NCI-H1436 treated with DMSO at 0.1 percent for 48 hours (cell line): ENCODE measurements at places on chromosomes 12 and 14.

DNA sequence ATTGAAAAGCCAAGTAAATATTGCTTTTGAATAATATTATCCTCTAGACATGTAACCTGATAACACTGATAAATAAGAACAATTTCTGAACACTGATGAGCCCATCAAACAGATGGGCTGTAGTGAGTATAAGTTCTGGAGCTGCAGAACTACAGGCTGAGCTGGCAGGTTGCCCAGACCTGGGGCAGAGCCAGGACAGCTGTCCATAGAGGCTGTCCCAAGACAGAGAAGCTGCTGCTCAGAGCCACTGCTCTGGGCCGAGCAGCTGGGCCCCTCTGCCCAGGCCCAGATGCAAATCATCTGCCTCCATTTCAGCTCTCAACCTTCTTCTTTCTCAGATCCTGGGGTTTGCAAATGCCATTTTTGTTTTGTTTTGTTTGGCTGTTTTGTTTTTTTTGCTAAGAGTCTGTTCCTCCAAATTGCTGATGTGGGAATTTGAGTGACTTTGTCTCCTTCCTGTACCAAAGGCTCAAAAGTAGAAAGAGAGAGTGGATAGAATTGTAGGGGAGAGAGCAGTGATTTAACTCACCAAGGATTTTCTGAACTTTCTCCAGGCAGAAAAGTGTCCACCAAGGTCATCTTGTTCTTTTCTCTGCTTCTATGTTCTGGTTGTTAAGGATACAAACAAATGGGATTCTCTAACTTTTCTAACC, 4.0 kb upstream of the TESPA1 start:
- no peak for DNase-seq

DNA sequence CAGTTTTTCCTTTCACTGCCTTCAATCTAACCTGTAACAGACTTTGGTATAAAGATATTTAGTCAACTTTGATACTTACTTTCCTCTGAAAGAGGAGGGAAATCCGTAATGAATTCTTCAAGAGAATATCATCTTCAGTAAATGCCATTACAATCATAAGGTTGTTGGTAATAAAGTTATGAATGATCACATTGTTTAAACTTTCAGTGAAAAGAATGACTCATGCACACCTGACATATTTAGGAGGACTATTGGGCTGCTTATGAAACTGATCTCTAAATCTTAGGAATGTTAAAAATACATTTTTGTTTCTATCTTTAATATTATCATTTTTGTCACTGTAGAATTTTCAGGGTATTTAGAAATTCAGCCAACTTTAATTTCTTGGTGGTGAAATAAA, 474.7 kb downstream of the SLC16A7 start:
- DNase-seq = no peak

DNA sequence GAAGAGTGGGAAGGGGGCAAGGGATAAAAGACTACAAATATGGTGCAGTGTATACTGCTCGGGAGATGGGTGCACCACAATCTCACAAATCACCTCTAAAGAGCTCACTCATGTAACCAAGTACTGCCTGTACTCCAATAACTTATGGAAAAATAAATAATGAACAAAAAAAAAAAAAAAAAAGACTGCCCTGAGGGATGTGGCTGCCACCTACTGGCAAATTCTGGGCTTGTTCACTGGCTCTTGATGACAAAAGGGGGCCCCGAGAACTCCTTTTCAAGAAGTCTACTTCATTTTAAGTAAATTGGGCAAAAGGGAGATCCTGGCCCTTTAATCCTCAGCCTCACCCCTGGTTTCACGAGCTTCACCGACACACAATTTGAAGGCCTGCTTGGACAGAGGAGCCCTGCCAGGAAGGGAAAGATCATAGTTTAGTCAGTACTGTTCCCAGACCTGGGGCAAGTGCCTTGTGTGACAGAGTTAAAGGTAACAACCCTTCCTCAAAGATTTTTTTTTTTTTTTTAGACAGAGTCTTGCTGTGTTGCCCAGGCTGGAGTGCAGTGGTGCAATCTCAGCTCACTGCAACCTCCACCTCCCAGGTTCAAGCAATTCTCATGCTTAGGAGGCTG, 26.1 kb upstream of the STAC3 start:
- DNase-seq = no peak

DNA sequence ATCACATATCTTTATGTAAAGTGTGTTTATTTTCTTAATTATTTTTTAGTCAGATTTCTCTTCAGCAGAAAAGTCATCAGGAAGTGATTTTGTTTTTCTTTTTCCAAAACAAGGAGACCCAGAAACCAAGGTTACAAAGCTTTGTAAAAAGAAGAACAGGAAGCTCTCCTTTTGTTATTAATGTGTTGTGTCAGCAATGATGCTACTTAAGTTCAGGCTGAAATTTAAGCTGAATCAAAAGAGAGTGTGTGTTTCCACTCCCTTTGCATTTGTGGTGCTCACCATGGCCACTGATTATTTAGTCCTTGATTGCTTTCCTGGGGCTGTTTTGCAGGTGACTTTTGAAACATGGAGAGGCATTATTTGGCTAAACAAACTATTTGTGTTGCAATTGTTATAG, 155.3 kb upstream of the ATP2B1 start:
- DNase-seq = no peak

- no peak for DNase-seq
Measured at GRCh38 chr12:69397978-69398377, 38.4 kb downstream of the YEATS4 start.

DNA sequence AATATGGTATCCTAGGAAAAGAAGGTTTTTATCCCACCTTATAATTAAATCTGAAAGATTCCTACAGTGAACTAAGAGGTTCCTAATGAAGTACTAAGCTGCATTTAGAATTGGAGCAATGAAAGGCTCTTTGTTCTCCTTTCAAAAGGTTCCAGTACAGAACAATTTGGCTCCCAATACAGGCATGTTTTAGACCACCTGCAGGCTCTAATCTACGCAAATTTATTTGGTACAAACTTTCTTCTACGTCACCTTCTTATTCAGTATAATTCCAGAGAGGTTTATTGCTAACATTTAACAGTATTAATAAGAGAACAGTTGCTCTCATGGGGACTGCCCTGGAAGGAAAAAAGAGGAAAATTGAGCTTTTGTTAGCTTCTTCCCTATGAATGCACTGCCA, 37.6 kb upstream of the SLCO1C1 start:
- no peak for DNase-seq

DNA sequence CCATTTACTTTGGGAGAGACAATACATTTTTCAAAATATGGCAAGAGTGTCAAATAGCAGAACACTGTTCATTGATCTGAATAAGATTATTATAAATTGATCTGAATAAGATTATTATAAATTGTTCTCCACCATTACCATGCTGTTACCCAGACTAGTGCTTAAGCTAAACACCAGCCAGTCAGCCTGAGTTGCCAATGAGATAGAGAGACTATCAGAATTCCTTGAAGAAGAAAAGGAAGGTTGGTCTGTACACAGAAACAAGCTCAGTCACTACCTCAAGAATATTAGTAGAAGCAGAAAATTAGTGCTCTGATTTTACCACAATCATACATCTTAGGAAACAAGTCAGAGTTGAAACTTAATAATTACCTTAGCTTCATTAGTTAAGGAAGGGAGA, 469.8 kb downstream of the FOXG1 start:
- DNase-seq = no peak

DNA sequence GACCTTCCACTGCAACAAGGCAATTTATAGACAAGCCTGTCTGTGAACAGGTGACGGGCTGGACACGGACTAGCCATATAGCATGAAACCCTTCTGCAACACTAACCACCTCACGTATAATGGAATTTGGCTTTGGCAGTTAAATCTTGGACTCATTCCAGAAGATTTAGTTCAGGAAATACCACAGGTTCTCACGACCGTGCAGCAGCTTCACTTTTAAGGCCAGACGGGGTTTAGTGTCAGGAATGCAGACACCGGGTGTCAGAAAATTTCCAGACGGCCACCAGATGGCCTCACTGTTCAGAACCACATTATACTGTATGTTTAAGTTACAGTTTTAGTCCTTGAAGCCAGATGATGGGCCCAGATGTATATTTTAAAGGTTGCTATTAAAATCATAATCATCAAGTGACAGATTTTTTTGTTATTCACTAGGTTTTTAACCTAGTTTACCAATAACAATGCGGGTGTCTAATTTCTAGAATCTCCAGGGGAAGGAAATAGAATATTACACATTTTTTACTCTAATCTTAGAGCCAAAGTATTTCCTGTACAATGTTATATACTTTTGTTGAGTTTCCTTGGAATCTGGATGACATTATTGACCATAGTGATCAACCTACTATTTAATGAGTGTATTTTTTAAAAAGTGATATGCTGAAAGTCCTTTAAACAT, 90.5 kb upstream of the TMPO start:
- peak; percentile 2 for DNase-seq

GRCh38 chr12:94263011-94263811, 114.8 kb downstream of the PLXNC1 start:
- no peak for DNase-seq

- DNase-seq = no peak
Measured at GRCh38 chr14:65483647-65484046, 71.1 kb downstream of the FUT8 start.

- no peak for DNase-seq
Measured at GRCh38 chr14:72847721-72848120, 46.2 kb downstream of the DPF3 start.

- no peak for DNase-seq
Measured at GRCh38 chr14:51490205-51490604, 161.5 kb upstream of the FRMD6 start.

- DNase-seq = no peak
Measured at GRCh38 chr12:108722992-108723766, 8.1 kb downstream of the CORO1C start.

- DNase-seq = no peak
Measured at GRCh38 chr12:121883315-121883660, 5.3 kb upstream of the PSMD9 start.

- no peak for DNase-seq
Measured at GRCh38 chr14:71212683-71213107, 305.4 kb downstream of the PCNX1 start.

DNA sequence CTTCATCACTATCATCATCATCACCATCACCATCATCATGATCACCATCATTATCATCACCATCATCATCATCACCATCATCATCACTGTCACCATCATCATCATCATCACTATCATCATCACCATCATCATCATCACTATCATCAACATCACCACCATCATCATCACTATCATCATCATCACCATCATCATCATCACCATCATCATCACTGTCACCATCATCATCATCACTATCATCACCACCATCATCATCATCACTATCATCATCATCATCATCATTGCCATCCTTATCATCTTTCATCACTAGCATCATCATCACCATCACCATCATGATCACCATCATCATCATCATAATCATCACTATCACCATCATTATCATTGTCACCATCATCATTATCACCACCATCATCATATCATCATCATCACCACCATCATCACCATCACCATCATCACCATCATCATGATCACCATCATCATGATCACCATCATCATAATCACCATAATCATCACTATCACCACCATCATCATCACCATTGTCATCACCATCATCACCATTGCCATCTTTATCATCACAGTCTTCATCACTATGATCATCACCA, 38.1 kb downstream of the SVOP start:
- DNase-seq = no peak

- DNase-seq = no peak
Measured at GRCh38 chr12:44334347-44334746, 498.5 kb downstream of the TMEM117 start.

- no peak for DNase-seq
Measured at GRCh38 chr12:89211456-89211855, 140.8 kb downstream of the DUSP6 start.

GRCh38 chr14:24273422-24273998, 2.1 kb upstream of the RABGGTA start:
- no peak for DNase-seq

- DNase-seq = no peak
Measured at GRCh38 chr14:35338731-35339405, 46.7 kb downstream of the PSMA6 start.

DNA sequence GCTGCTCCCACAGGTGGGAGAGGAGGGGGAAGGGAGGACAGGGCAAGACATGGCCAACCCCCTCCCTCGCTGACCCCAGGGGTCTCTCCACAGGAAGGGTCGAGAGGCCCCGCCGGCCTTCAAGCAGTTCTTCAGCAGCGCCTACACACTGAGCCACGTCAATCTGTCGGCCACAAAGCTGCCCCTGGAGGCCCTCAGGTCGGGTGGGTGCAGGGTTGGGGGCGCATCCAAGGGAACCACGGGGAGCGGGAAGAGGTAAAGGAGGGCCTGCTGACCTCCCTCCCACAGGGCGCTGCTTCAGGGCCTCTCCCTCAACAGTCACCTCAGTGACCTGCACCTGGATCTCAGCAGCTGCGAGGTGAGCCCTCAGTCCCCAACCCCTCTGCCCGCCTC, 6.1 kb downstream of the CARMIL3 start:
- no peak for DNase-seq

DNA sequence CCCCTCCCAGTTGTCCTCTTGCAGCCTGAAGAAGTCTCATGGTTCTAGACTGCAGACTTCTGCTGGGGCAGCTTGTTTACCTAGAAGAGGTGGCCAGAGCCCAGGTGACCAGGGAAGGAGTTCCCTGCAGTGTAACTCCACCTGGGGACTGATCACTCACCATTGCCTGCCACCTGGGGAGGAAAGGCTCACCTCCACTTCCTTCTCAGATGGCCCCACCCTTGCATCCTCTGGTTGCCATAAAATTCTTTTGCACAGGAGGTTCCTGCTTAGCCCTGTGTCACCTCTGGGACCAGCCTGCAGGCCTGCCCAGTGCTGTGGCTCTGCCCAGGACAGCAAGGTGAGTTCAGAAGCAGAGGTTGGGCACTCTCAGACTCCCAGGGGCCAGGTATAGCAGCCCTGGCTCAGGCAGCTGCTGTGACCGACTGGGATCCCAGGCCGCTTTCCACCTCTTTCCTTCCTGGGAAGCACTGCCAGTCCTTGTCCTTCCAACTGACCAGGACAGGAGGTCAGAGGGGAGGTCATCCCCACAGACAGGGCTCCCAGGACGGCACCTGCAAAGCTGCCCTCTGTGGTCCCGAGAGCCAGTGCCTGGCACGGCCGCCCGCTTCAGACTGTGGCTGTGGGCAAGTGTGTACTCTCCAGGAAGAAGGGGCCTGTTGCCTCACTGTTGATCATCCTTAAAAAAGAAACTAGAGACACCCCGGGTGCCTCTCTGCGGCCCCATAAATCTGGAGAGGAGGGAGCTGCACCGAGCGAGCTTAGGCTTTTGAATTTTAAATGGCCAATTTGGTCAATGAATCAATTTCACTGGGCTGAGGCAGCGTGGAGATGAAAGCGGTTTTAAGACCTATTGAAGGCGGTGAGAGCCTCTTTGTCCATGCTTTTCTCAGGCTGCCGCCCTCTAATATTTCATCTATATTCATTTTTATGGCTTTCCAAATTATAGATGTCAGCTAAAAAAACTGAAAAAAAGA, 79.5 kb upstream of the C14orf180 start:
- no peak for DNase-seq

GRCh38 chr12:93376436-93377251, 1.1 kb upstream of the NUDT4 start:
- DNase-seq = no peak

DNA sequence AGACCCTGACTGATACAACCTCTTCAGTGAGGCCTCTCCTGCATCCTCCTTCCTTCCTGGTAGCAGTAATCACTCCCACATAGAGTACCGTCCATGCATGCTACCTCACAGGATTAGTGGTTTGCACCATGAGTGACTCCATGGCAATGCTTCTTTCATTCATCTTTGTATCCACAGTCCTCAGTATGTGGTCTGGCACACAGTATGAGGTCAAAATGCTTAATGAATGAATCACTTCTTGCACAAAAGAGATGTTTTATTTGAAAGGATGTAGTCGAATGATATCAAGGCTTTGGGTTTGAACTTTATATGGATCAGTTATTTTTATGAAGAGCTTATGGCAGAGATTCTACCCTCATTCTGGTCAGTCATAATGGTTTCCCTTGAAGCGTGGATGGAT, 42.2 kb downstream of the KCNA5 start:
- DNase-seq = no peak

- no peak for DNase-seq
Measured at GRCh38 chr14:51095854-51096823, 1.2 kb upstream of the TRIM9 start.
